ENCODE measurements at places on chromosomes 6 and 20. TPM values are rescaled to one million over a fixed set of nuclear protein-coding genes. Genes with fewer than 3 reads are reported as not detected.
A peak's percentile ranks its signal among the peaks of the same experiment; 100 is the strongest.

DNA sequence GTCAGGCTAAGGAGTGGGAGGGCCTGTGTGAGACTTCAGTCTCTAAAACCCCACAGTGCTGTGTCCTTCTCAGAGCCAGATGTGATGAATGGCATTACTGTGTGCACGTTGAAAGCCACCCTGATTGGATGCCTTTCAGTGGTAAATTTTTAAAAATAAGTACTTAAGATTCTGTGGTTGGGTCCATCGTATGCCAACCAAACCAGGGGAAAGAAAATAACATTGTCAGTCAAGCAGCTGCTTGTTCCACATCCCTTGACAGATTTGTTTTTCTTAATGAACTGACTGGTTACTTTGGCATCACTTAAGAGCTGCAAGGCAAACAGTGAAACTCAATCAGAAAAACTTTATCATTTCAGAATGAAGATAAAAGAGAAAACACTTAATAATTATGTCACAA lies 334.0 kb upstream of the NT5E start:
- H3K4me1 ChIP-seq: peaks cover 10% of the 10 kb centered on the region
- no peak overlapping the region for H3K4me3 ChIP-seq
- no peak for DNase-seq
- H3K27me3 ChIP-seq: no peaks in the 10 kb centered on the region

DNA sequence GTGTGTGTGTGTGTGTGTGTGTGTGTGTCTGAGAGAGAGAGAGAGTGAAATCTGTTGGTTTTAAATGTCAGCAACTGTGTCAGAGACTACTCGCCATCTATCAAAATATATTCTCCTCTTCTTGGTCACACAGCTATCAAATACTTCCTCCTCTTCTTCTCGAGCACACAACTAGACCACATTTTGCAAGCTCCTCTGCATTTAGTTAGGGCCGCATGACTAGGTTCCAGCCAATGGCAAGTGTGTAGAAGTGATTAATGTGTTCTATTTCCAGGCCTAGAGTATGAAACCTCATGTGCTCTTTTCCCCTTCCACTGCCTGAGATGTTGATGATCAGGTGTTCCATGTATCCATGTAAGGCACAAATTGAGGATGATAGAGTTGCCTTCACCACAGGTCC lies 278.5 kb upstream of the MARCKS start:
- no peaks in the 10 kb centered on the region for H3K36me3 ChIP-seq
- no peaks in the 10 kb centered on the region for H3K27me3 ChIP-seq
- H3K27ac ChIP-seq: no peak overlapping the region
- H3K4me1 ChIP-seq: no peaks in the 10 kb centered on the region
- H3K4me3 ChIP-seq: no peak overlapping the region
- no peak for DNase-seq

GRCh38 chr20:22525069-22525820 lies 59.1 kb downstream of the FOXA2 start:
- H3K4me3 ChIP-seq: no peak overlapping the region
- no peak for DNase-seq
- H3K27ac ChIP-seq: no peak overlapping the region
- H3K4me1 ChIP-seq: no peaks in the 10 kb centered on the region

C6orf58 gene
- total RNA-seq: not detected

GRCh38 chr6:15678514-15678913 lies 15.7 kb upstream of the DTNBP1 start:
- no peaks in the 10 kb centered on the region for H3K36me3 ChIP-seq
- no peak overlapping the region for H3K4me3 ChIP-seq
- no peaks in the 10 kb centered on the region for H3K4me1 ChIP-seq
- no peak for DNase-seq

- H3K4me3 ChIP-seq: no peak overlapping the region
- no peak overlapping the region for H3K27ac ChIP-seq
- peak; percentile 23 for DNase-seq
- peaks cover 17% of the 10 kb centered on the region for H3K4me1 ChIP-seq
These were observed 53.4 kb downstream of the SLC24A3 start for GRCh38 chr20:19265646-19266374.

DNA sequence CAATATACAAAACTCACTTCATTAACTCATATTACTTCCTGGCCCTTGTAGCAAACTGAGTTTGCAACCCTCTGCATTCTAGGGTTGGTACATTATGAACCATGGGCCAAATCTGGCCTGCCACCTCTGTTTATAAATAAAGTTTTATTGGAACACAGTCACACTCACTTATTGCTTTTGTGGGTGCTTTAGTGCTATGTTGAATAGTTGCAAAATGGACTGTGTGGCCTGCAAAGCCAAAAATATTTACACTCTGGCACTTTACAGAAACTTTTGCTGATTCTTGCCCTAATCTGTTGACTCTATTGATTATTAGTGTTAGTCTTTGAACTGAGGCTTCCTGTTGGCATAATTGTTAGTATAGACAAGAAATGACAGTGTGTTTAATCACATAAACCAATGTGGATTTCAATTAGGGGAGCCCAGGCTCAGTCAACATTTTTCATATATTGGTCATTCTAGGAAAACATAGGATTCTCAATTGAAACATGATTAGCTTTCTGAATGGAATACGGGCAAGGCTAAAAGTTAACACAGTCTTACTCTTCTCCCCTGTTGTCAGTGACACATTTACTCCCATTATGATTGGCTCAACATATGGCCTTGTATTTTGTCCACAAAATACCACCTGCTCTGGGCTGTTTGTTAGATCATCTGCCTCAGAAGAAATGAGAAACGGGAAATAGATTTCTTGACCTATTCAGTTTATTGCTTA lies 241.9 kb upstream of the ZFP64 start:
- no peaks in the 10 kb centered on the region for H3K4me1 ChIP-seq
- no peak for DNase-seq
- no peaks in the 10 kb centered on the region for H3K36me3 ChIP-seq

CNR1 gene
- total RNA-seq: not detected

GRCh38 chr20:33539129-33539528 lies 49.2 kb downstream of the CBFA2T2 start:
- H3K27me3 ChIP-seq: no peaks in the 10 kb centered on the region
- H3K27ac ChIP-seq: no peak overlapping the region
- no peaks in the 10 kb centered on the region for H3K36me3 ChIP-seq
- DNase-seq: peak; percentile 20
- H3K4me1 ChIP-seq: no peaks in the 10 kb centered on the region

DACT2 gene
- total RNA-seq: not detected

- peak; percentile 64 for DNase-seq
- H3K36me3 ChIP-seq: no peaks in the 10 kb centered on the region
- no peaks in the 10 kb centered on the region for H3K27me3 ChIP-seq
- no peak overlapping the region for H3K27ac ChIP-seq
These were observed 3.1 kb upstream of the HINT3 start for GRCh38 chr6:125953502-125953875.

DNA sequence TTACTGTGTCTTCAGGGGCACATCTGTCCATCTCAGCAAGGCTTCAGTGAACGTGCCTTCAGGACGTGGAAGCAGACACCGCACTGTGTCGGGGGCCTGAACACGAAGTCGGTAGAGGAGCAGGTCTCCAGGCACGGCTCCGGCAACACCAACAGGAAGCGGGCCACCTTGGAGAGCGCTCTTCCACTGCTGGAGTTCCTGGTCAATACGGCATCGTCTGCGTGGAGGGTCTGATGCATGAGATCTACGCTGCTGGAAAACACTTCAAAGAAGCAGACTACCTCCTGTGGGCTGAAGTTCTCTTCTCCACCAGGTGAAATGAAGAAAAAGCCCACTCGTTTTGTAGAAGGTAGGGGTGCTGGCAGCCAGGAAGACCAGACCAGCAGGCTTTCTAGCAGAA lies 69.3 kb upstream of the SLCO4A1 start:
- peaks cover 61% of the 10 kb centered on the region for H3K27me3 ChIP-seq
- no peaks in the 10 kb centered on the region for H3K36me3 ChIP-seq
- DNase-seq: no peak
- H3K4me1 ChIP-seq: no peaks in the 10 kb centered on the region
- no peak overlapping the region for H3K27ac ChIP-seq
- no peak overlapping the region for H3K4me3 ChIP-seq

DNA sequence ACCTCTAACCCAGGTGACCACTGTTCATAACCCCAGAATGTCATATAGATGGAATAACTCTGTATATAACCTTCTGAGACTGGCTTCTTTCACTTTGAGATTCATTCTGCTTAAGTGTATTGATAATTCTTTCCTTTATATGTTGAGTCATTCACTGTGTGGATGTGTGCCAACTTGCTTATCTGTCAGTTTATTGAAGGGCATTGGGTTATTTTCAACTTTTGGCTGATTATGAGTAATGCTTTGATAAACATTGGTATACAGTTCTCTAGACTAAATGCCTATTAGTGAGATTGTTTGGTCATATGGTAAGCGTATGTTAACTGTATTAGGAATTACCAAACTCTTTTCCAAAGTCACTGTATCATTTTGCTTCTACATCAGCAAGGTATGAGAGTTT lies 453.4 kb upstream of the SPTLC3 start:
- H3K36me3 ChIP-seq: no peaks in the 10 kb centered on the region
- no peak overlapping the region for H3K27ac ChIP-seq
- H3K4me1 ChIP-seq: peaks cover 6% of the 10 kb centered on the region

GRCh38 chr6:170045981-170046667 lies 244.8 kb downstream of the DLL1 start:
- H3K27me3 ChIP-seq: peaks cover 17% of the 10 kb centered on the region
- no peak overlapping the region for H3K4me3 ChIP-seq
- no peak for DNase-seq

SLC22A16 gene
- not detected for total RNA-seq

DNA sequence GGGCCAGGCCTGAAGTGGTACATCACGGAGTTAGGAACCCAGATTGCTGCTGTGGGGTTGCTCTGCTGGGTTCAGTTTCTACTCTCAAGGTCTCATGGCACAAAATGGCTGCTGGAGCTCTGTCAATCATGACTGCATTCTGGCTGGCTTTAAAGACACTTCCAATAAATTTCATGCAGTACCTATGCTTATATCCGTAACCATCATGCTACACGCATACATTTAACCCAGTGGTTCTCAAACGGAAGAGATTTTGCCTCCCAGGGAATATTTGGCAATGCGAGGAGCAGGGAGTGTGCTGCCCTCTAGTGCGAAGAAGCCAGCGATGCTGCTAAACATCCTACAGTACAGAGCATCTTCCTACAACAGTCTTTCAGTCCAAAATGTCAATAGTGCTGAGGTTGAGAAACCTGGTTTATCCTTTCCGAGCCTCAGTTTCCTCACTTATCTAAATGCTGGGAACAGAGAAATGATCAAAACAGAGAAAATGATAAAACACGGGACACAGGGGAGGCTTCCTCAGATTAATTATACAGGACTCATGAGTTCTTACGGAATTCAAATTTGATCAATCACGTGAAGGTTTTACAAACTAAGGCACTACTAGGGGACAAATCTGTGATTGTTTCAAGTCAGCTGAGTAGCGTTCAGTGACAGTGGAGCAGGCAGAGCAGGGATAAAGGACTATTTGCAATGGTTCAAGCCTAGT lies 9.6 kb upstream of the SLC2A10 start:
- peak; percentile 54 for DNase-seq
- no peaks in the 10 kb centered on the region for H3K36me3 ChIP-seq
- H3K27me3 ChIP-seq: no peaks in the 10 kb centered on the region

DNA sequence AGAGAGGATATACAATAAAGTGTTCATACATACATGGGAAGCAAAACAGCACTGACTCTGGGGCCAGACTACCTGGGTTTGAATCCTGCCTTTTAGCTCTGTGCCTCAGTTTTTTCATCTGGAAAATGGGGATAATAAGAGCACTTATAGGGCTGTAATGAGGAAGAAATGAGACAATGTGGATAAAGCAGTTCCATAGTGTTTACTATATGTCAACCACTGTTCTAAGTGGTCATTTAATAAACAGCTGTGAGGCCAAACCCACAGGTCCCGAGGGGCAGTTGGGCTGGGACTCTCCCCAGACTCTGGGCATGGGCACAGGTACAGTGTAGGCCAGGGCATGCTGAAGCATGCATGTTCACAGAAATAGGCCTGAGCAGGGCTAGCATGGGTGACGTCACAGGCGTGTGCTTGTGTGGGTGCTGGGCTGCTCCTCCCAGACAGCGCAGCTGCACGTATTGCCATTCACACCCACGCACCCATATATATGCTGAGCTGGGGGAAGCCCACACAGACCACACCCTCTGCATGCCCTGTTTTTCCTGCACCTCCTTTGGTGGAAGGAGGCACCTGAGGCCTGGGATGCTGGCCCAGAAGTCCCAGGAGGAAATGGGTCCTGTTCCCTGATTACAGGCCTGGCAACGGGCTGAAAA lies 3.5 kb upstream of the PLCG1 start:
- DNase-seq: peak; percentile 90
- no peaks in the 10 kb centered on the region for H3K27me3 ChIP-seq

GRCh38 chr6:166257911-166258318 lies 50.3 kb downstream of the PRR18 start:
- no peak overlapping the region for H3K27ac ChIP-seq
- DNase-seq: peak; percentile 6
- no peaks in the 10 kb centered on the region for H3K36me3 ChIP-seq
- no peak overlapping the region for H3K4me3 ChIP-seq
- no peaks in the 10 kb centered on the region for H3K4me1 ChIP-seq
- H3K27me3 ChIP-seq: no peaks in the 10 kb centered on the region

DNA sequence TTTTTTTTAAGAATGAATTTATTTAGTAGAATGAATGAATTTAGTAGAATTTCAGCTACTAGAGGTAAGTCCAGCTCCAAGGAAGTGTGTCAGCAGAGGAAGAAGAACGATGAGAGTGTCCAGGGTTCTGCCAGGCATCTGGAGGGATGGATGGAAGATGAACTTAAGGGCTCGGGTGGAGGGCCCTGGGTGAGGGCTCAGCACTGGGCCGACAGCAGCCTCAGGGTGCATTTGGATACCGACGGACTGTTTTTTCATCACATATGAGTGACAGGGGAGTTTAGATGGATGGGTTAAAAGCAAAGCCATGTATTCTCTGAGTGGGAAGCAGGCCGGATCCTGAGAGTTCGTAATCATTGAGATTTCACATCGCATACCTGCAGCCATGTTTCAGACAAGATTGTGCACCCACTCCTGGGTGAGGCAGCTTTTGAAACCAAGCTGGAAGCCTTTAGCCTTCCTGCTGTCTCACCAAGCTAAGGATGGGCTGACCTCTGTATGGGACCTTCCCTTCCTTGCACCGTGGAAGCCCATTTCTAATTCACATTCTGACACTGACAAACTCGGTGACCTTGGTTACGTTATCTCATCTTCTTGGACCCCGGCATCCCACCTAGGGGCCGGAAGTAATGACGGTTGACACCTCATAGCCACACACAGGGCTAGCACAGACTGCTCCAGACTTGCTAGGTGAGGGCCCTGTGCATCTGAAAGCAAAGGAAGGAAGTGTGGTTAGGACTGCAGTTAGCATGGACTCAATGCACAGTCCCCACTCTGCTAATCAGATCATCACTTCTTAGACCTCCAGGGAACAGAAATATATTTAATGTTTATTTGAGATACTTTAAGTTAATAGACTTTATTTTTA lies 228.5 kb downstream of the SLC24A3 start:
- no peak for DNase-seq
- H3K27ac ChIP-seq: no peak overlapping the region
- no peaks in the 10 kb centered on the region for H3K27me3 ChIP-seq
- no peaks in the 10 kb centered on the region for H3K4me1 ChIP-seq

- peak overlapping the region; percentile 75 for H3K27ac ChIP-seq
- H3K4me3 ChIP-seq: peak overlapping the region; percentile 11
- H3K27me3 ChIP-seq: no peaks in the 10 kb centered on the region
- H3K36me3 ChIP-seq: no peaks in the 10 kb centered on the region
- peak; percentile 49 for DNase-seq
These were observed 9.4 kb downstream of the SNX9 start for GRCh38 chr6:157832250-157832967.

GRCh38 chr20:38804682-38805501 lies 605 bp upstream of the PPP1R16B start:
- H3K27ac ChIP-seq: no peak overlapping the region
- no peaks in the 10 kb centered on the region for H3K36me3 ChIP-seq
- no peak overlapping the region for H3K4me3 ChIP-seq
- DNase-seq: no peak
- no peaks in the 10 kb centered on the region for H3K4me1 ChIP-seq
- peaks cover 24% of the 10 kb centered on the region for H3K27me3 ChIP-seq
